Effector memory CD8-positive, alpha-beta T cell (primary cell): ENCODE measurements at places on chromosomes 6 and 20.

DNA sequence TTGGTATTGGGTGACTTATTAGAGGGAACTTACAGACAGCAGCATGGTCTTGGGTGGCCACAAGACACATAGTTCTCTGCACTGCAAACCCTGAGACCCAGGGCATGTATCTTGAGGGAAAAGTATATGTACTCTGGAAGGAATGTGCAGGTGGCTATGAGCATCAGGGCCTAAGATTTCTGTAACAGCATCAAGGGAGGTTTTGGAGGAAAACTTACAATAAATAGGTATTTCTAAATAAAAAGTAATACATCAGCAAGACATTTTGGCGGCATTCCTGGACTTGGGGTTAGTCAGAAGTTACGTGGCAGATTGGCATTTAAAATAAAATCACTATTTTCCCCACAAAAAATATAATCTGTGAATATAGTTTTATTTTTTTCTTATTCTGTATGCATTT, 8.0 kb upstream of the STX7 start:
- no peak for DNase-seq

DNA sequence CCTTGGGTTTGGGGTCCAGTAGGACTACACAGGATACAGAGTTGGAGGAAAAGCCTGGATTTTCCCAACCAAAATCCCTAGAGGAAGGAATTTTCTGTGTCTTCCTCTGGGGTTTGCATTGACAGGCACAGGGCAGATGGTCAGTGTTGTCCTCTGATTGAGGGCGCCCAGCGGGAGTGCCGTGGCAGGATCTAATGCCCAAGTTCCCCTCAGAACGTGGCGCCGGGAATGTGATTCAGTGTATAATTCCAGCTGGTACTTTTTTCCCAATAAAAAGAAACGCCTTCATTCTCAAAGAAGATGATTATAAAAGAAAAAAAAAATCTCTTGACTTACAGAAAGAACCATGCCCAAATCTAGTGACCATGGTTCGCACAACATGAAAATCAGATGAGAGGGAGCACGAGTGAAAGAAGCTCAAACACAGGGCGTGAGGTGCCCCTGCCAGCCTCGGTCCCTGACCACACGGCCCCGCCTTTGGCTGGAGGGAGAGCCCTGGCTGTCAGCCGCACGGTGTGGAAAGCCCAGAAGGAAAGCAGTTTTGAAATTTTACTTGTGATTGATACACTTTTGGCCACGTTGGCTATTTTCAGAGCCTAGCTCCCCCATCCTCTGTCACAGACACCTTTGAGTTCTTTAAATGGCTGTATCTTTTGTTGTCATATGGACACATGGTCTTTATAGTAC, 31.6 kb downstream of the VEGFA start:
- no peak for DNase-seq

DNA sequence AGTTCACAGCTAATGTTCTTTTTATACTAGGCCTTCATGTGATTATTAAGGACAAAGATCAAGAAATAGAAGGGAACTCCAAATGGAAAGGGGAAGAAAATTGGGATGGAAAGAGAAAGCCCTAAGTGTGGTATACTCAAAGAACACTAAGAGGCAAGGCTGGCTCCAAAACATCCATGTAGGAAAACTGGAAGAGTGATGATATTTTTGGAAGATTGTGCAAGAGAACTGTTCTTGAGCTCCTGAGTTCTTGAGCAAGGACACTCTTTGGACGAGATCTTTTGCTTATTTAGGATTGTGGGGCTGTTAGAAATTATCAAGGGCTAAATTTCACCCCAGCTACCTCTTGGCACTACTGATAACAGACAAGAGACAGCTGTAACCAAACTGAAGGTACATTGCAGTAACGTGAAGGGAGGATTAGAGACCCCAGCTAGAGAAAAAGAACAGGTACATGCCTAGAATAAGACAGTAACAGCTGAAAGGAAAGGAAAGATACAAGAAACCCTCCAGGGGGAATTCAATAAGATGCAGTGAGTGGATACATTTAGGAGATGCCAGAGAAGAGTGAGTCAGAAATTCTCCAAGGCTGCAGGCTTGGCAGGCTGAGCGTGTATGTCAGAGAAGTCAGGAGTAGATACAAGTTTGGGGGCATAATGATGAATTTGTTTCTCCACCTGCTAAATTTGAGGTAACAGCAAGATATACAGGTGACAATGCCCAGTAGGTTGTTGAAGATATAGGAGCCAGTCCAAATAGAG, 69.7 kb downstream of the CBLN4 start:
- no peak for DNase-seq

DNA sequence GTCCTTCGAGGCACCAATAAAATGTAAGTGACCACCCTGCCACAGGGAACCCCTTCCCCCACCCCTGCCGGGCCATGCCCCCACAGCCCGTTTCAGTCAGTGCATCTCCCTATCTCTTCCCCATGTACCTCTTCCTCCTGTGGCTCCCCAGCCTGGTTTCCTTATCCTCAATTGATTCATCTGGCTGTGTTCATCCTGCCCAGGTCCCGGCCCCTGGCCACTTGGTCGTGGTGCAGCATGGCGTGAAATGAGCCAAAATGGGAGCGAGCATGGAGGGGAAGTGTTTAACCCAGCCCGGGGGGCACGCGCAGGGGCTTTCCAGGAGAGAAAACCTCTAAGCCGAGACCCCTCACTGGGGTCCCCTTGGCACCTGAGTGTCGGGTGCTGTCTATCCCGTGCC, 35.9 kb downstream of the HM13 start:
- DNase-seq = no peak
